ENCODE measurements at places on chromosomes 5 and 9. TPM values are rescaled to one million over a fixed set of nuclear protein-coding genes. Genes with fewer than 3 reads are reported as not detected.

- peak; percentile 63 for DNase-seq
Measured at GRCh38 chr5:42595597-42595996, 161.0 kb upstream of the CCDC152 start.

Gene CORO2A
- 0.12 TPM for total RNA-seq

DNA sequence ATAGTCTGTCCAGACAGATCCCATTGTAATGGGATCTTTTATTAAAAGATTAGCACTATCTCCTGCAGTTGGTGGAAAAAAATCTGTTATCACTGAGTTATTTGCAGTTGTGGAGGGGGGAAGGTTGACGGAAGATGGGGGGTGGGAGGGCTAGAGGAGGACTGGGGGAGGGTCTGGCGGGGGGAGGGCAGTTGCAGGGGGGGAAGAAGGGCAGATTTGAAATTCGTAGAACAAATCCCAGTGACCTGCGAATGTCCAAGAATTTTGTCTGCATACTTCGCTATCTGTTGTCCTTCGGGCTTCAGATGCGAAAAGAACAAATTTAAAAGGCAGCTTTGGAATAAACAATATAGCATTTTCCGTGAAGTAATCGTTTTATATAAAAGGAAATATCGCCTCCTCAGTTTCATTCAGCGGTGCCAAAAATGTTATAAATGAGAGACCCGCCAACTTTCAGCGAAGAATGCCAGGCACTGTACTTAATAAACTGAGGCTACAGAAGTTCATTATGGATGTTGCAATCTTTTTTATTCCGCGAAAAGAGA is 1.3 kb upstream of the FST start:
- DNase-seq = no peak

DNA sequence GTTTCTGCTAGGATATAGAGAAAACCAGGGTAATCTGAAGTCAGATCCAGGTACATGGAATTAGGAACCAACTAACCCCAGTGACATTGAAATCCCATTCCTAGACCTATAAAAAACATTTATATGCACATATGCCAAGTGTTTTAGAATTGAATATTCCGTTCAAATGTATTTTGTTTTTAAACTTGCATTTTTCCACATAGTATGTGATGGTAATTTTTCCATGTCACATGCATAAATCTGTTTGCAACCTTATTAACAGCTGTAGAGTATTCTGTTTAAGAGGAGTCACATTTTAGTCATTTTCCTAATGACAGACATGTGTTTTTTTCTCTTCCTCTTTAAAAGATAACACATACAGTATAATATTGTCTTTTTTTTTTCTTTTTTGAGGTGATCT is 50.2 kb downstream of the FOCAD start:
- no peak for DNase-seq

Gene AGPAT2
- 15.5 TPM for total RNA-seq

- DNase-seq = no peak
Measured at GRCh38 chr5:62718324-62718723, 139.7 kb downstream of the LRRC70 start.

DNA sequence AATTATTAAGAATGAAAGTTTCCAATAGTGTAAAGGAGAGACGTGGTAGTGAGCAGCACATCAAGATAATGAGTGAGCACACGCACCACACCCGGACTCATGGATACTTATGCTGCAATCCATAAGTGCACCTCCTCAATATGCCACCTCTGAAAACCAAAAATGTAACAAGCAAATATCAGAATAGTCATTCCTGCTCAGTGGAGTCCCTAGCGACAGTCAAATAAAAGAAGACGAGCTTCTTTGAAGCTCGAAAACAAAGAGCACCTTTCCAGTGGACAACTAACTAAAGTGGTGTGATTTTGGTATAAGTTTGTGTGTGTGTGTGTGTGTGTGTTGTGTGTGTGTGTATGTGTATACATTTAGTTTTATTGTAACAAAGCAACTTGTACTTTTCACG is 241.3 kb downstream of the DEPDC1B start:
- DNase-seq = no peak

GRCh38 chr9:34218446-34218845 is 39.6 kb downstream of the UBAP1 start:
- no peak for DNase-seq

Gene MELK
- total RNA-seq = not detected

DNA sequence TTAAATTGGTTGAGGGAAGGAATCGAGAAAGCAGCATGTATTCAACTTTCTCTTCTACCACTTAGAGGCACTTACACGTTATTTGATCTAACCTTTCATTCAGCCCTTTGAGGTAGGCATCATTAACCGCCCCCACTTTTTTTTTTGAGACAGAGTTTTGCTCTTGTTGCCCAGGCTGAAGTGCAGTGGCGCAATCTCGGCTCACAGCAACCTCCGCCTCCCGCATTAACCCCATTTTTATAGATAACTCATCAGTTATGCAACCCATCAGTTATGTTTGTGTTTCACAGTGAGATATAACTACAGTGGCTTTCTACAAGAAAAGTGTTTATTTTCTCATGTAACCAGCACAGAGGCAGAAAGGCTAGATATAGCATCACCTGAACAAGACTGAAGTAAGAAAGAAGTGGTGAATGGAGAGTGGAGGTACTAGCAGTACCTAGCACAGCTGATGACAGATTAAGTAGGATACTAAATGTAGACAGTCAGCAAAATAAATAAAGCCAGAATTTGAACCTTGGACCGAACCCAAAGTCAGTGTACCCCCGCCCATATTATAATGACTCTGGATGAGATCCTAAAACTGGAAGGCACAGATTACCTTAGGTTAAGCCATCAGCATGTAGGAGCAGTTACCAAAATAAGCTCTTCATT is 91.2 kb downstream of the PJA2 start:
- DNase-seq = no peak

DNA sequence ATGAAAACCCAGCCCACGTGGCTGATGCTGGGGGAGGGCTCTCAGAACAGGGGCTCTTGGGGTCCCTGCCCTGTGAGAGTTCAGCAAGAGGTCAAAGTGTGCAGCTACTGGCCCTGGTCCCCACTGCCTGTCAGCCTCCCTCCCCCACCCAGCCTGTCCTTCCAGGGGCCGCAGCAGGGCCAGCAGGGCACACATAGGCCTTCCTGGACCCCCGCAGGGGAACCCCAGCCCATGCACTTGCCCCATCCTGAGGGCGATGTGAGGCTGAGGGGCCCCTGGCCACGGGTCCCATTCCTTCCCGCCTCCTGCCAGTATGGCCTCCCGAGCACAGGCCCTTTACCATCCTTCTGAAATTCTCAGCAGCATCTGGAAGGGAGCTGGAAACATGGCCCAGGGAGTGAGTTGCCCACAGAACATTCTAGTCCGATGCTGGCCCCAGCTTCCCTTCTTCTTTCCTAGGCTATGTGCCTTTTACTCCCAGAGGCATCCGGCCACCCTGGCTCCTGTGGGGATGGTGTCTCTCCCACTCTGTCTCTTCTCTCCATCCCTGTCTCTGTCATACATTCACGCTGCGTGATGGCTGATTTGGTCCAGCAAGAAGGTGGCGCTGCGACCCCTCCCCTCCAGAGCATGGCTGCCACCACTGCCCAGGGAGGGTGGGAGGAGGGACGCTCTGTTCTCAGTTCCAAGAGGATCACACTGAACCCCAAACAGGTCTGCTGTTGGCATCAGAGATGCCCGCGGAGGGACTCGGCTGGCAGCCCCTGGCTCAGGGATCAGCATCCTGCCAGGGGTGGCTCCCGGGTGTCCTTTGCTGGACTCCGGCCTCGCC is 19.6 kb downstream of the MRPL36 start:
- peak; percentile 2 for DNase-seq

DNA sequence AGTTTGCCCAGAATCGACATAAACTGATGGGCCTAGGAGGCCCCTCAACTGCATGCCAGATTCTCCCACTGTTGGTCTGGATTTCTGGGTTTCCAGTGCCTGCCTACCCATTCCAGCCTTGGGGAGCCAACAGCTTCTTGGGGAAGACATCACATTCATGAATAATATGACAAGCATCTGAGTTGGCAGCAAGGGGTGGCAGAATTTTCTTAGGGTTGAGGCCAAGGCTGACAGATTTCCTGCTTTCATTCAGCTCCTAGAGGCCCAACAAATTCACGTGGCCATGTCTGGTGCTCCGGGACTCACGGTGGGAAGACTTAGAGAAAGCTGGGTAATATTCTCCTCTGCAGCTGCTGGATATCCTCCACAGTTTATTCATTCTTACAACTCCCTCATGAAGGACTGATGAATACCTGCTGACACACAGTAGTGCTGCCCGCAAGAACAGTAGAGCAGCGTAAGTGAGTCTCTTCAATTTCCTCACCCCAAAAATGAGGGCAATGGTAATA is 305.0 kb upstream of the TNC start:
- DNase-seq = no peak

Gene SLC26A2
- 4.1 TPM for total RNA-seq

GRCh38 chr9:138105123-138105415 is 227.5 kb downstream of the CACNA1B start:
- no peak for DNase-seq

Gene FAXDC2
- 11.0 TPM for total RNA-seq

All from psoas muscle (tissue), 8 donors.